ENCODE measurements at places on chromosomes 12 and 14.

GRCh38 chr12:45183246-45183645 is 32.6 kb upstream of the ANO6 start:
- no peak for DNase-seq

GRCh38 chr14:95070748-95071435 is 86.4 kb downstream of the DICER1 start:
- no peak for DNase-seq

- no peak for DNase-seq
These were observed 36.4 kb upstream of the NCOR2 start for GRCh38 chr12:124603831-124604251.

DNA sequence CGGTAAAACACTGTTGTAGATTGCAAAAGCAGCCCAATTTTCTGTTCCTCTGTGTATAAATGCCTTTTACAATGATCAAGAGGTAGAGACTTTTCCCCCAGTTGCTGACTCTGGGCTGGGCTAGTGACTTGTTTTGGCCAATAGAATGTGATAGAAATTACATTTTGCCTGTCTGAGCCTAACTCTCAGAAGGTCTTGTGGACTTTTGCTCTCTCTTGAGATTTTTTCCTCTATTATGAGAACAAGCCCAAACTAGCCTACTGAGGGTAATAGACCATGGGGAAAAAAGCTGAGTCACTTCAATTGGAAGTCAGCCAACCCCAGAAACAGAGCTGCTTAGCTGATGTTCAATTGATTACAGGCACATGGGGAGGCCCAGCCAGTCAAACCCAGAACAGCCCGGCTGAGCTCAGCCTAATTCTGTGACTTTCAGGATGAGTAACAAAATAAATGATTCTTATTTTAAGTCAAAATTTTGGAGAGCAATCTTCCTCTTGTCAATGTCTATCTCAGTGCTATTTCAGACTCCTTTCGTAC is 61.4 kb downstream of the MYF5 start:
- DNase-seq: peak; percentile 79

- DNase-seq: peak; percentile 69
These were observed 5.8 kb downstream of the CCNB1IP1 start for GRCh38 chr14:20327005-20327869.

DNA sequence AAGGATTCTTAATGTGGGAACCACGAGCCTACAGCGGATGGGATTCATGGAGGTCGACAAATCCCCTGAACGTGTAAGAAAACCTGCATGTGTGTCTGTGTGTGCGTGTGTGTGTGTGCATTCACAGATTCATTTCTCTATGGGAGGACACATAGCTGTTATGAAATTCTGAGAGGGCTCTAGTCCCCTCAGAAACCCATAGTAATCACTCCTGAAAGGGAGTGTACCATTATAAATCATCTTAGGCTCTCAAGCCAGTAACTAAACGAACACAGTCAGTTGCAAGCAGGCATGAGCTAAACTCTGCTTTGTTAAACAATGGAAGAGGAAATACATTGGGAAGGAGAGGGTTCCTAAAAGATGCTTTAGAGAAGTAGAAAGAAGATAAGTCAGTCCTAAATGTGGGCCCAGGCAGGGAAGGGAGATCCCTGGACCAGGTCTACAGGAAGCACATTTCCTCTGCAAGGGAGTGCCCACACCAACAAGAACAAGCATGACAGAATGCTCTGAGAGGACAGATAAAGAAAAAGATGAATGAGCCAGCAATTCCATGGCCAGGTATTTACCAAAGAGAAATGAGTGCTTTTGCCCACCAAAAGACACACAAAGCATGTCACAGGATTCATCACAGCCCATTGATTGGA is 91.3 kb downstream of the ITPR2 start:
- DNase-seq: no peak

GRCh38 chr14:101813833-101814232 is 52.3 kb downstream of the PPP2R5C start:
- no peak for DNase-seq

- DNase-seq: no peak
These were observed 1.4 kb downstream of the NIN start for GRCh38 chr14:50829489-50830043.

DNA sequence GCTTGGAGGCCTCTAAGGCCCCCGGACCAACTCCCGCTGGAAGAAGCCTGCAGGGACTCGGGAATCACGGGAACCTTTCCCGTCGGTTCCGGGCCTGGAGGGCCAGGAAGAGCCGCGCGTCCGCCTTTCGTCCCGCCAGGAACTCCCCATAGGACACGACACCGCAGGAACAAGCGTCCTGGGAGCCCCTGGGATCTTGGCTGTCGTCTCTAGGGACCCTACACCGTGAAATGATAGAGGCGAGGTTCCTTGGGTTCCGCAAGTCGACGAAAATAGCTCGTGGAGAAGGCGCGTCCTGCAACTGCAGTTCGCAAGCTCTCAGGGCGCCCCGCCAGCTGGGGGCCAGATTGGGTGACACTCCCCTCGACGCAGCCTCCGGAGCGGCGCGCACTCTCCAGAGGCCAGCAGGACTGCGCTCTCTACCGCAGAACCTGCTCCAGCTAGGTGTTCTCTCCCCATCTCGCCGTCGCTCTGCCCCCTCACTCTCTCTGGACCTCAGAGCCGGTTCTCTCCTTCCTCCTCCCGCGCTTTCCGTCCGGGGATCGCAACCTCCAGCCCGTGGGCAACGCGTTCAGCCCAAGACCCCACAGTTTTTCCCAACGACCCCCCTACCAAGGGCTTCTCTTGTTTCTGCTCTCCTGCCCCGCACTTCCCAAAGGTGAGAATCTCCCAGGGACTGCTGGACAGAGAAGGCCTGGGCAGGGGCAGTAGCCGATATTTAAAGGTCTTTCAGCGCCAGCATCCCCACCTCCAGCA is 776 bp downstream of the BMP4 start:
- DNase-seq: peak; percentile 79

GRCh38 chr14:58740379-58740935 is 102.7 kb downstream of the DACT1 start:
- DNase-seq: no peak

DNA sequence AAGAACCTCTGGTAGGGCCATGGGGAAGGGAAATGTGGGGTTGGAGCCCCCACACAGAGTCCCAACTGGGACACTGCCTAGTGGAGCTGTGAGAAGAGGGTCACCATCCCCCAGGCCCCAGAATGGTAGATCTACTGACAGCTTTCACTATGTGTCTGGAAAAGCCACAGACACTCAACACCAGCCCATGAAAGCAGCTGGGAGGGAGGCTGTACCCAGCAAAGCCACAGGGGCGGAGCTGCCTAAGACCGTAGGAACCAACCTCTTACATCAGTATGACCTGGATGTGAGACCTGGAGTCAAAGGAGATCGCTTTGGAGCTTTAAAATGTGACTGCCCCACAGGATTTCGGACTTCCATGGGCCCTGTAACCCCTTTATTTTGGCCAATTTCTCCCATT is 97.8 kb downstream of the HMGA2 start:
- DNase-seq: no peak

DNA sequence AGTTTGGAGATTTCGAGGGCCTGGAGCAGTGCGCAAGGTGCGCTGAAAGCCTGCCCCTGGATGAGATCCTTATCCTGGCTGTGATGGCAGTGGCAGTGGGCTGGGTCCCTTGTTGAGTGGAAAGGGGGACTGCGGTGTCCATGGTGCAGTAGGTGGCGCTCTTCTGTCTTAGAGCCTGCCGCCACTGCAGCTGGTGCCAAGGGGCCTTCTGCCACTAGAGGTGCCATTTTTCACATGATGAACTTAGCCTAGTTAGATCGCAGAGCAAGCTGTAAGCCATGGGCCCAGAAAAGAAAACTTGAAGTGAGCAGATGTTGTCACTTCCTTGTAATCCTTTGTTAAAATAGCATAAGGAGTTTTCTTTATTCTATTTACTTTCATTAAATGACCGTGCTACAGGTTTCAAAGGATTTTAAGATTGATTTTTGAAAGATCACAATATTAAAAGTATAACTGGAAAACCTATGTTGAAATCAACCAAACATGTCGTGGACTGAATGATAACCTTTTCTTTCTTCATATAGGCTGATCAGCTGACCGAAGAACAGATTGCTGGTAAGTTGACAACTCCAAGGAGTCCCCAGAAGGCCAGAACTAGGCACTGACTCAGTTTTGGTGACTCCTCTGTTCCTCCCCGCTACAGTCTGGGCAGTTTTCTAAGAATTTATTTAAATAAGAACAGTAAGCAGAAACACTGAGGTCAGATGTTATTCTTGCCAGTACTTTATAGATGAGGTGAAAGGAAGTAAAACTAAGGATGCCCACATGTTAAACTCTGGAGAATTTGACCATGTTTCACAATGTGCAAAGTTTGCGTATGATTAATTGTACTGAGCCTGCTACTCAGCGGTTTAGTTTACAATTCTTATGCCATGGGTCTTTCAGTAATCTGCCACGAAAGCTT is 3.0 kb downstream of the CALM1 start:
- DNase-seq: peak; percentile 82

- DNase-seq: no peak
These were observed 1.9 kb downstream of the TRIP11 start for GRCh38 chr14:92037989-92038388.

Measured in M059J (cell line).